CD4-positive, CD25-positive, alpha-beta regulatory T cell (primary cell): ENCODE measurements at places on chromosomes 2 and 18. TPM values are rescaled to one million over a fixed set of nuclear protein-coding genes. Genes with fewer than 3 reads are reported as not detected.

DNA sequence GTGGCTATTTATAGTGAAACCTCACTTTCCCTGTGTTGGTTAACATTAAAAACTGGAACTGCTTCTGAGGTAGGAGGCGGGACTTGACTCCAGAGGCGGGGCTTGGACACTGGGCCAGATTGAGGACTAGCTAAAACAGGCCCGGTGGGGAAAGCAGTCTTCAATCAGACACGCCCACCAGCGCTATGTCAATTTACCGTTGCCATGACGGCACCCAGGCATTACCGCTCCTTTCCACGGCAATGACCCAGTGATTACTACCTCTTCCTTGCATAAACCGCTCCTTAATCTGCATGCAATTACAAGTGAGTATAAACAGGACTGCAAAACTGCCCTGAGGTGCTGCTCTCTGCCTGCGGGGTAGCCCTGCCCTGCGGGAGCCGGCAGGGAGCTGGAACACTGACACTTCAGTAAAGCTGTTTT is 35.3 kb downstream of the LRRFIP1 start:
- no peak for DNase-seq

- DNase-seq = no peak
Observed at GRCh38 chr2:10529611-10530010, 81.5 kb upstream of the ODC1 start.

- no peak for DNase-seq
Observed at GRCh38 chr2:26770986-26771586, 7.0 kb downstream of the SLC35F6 start.

Gene SPP2
- total RNA-seq = not detected

Gene ABCG5
- total RNA-seq = not detected

Gene ARHGEF33
- not detected for total RNA-seq
